ENCODE measurements at places on chromosomes 4 and X.

DNA sequence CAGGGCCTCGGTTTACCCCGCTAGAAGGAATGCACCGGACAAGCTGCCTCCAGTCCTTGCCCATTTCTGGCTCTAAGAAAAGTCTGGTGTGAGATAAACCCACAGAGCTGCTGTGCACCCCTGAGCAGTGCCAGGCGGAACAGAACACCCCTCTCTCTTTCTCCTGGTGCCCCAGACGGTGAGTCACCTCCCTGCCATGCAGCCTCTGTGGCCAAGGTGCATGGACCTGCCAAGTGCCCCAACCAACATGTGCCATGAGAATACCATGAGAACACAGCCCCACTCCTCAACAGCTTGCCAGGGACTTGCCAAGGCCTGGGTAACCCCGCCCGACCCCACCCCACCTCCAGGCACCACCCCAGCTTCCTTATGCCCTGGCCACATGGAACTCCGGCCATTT lies 47.7 kb upstream of the MAN2B2 start:
- DNase-seq: no peak

- DNase-seq: no peak
Measured at GRCh38 chr4:54440394-54441136, 211.5 kb downstream of the PDGFRA start.

GRCh38 chr4:147370881-147371280 lies 110.0 kb upstream of the EDNRA start:
- no peak for DNase-seq

- no peak for DNase-seq
Measured at GRCh38 chr4:109977854-109978501, 65.3 kb downstream of the EGF start.

- DNase-seq: no peak
Measured at GRCh38 chrX:64698317-64698716, 277.9 kb downstream of the ZC4H2 start.

GRCh38 chr4:2666722-2667247 lies 89.4 kb downstream of the TNIP2 start:
- no peak for DNase-seq

DNA sequence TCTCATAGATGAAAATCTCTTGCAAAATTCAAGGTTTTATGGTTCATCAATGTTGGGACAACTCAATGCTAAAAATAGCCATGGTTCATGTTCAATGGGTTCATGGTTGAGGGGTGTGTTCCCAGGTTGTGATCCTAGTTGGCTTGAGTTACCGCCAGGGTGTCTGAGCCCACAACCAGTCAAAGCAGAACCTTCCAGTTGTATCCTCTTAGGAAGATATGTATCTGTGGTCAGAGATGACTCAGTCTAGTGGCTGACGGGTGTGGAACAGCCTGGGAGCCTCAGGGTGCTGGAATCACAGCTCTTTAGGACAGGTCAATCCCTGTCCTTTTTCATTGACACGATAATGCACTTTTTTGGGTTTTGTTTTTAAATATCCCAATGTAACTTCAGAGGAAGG lies 192.3 kb upstream of the NR3C2 start:
- no peak for DNase-seq

- DNase-seq: no peak
Measured at GRCh38 chr4:163404080-163404479, 60.4 kb downstream of the NPY5R start.

DNA sequence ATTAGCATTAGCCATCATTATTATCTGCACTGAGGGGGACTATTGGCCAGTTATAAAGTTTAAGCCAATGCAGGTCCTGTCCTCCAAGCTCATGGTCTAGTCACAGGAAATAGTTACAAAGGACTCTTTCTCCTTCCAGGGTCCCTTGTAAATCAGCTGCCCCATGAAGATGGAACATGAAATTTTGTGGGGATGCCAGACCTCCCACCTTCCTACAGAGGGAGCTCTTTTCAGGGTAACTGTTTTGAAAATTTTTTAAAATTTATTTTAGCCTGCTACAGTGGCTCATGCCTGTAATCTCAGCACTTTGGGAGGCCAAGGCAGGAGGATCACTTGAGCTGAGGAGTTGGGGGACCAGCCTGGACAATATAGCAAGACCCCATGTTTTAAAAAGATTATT lies 124.4 kb upstream of the SLC34A2 start:
- DNase-seq: no peak

DNA sequence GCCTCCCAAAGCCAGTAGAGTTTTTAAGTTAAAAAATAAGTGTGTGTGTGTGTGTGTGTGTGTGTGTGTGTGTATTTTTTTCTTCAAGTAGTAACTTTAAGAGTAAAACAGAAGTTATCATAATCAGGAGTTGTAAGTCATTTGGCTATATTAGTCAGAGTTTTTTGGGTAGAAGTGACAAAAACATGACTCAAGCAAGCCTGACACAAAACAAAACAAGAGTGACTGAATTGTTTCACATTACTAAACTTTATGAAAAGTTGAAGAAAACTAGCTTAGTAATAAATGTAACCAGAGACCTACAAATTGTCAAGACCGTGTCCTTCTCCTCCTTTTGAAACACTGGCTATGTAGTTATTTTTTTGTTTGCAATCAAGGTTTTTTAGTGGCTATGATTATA lies 738.0 kb upstream of the PITX2 start:
- DNase-seq: no peak
